ENCODE measurements at places on chromosomes 11 and 22.

GRCh38 chr11:43223026-43223425 lies 88.8 kb upstream of the API5 start:
- DNase-seq = no peak

DNA sequence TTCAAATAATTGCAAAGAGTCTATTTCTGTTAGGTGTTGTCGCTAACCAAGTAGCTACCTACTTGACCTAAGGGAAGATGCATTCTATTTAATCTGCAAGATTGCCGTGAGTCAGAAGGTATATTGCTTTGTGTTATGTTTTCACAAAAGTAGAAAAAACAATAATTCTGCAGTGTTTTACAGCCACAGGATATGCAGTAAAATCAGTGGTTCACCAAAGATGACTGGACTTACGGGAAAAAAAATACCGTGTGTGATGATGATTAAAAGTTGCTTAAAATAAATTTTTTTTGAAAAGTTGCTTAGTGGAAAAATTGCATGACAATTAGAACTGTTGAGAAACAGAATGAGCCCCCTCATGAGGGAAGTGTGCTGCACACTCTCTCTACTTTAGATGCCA lies 209.1 kb downstream of the DDX10 start:
- no peak for DNase-seq

- no peak for DNase-seq
Observed at GRCh38 chr22:35749808-35750207, 32.1 kb downstream of the APOL5 start.

DNA sequence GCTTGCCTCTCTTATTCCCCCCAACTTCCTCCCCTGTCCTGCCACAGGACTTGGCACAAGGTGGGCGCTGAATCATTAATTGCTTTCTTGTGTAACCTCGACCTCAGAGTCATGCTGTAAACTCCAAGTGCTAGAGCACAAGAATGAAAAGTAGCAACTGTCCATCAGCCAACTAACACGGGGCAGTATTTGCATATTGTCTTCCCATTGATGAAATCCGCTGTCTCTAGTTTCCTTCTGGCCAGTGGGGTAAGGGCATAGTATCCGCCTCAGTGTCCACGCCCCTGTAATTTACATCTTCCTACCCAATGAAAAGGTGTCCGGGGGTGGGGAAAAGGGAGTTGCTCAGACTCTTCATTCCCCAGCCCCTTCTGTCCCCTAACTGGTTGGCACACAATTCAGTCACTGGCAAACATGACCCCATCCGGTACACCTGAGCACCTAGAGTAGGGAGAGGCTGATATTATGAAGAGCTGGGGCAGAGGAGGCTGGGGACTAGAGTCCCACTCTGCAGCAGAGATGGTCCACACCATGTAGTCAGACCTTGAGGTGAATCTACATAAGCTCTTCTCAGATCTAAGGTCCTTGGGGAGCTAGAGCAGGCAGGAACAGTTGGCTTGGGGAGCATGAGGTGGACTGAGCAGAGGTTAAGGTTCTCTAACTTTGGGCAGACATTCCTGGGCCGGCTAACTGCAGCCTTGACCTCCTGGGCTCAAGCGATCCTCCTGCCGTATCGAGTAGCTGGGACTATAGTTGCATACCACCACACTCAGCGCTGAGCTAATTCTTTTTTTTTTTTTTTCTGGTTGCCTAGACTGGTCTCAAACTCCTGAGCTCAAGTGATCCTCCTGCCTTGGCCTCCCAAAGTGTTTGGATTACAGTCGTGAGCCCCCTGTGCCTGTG lies 6.8 kb upstream of the GGA1 start:
- no peak for DNase-seq

DNA sequence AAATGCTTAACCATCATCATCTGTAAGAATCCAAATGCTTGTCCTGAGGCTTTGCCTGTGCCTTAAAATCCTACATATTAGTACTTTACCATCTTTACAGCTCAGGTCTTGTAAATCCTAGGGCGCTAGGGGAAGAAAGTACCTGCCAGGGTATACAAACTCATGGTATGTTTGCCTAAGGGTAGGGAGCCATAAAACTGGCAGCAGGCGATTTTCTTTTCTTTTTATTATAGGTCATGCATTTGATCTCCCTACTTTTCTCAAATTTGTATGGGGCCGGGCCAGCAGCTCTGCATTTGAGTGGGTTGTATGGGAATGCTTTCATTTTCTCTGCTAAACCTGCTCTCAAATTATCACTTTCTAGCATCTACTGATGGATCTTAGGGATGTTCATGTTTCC lies 24.0 kb upstream of the ZBED5 start:
- no peak for DNase-seq

DNA sequence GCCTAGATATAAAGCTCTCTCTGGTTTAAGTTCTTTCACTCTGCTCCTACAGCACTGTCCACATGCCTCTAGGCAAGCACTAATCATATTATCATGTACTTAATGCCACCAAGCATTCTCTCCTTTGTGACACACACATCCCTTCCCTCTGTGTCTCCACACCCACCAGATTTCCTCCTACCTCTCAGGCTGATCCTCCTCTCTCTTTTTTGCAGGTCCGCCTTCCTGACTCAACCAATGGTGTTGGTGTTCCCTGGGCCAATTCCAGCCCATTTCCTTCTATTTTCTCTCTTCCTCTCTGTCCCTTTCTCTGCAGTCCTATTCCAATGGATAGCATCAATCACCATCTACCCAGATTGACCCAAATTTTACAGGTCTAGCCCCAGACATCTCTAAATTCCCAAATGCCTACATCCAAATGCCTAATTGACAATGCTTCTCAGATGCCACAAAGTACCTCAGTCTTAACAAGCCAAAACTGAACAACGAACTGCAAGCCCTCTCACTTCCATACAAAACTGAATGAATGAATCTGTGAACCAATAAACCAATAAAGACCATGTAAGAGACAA lies 504 bp upstream of the ZNF215 start:
- DNase-seq = no peak
